Inflammatory macrophage treated with lipopolysaccharide for 4 hours (primary cell): ENCODE measurements at places on chromosomes 6 and 20.

GRCh38 chr6:27565839-27566779, 93.2 kb upstream of the ZNF184 start:
- no peak for DNase-seq

- no peak for DNase-seq
Measured at GRCh38 chr20:982754-983153, 19.4 kb downstream of the RSPO4 start.

DNA sequence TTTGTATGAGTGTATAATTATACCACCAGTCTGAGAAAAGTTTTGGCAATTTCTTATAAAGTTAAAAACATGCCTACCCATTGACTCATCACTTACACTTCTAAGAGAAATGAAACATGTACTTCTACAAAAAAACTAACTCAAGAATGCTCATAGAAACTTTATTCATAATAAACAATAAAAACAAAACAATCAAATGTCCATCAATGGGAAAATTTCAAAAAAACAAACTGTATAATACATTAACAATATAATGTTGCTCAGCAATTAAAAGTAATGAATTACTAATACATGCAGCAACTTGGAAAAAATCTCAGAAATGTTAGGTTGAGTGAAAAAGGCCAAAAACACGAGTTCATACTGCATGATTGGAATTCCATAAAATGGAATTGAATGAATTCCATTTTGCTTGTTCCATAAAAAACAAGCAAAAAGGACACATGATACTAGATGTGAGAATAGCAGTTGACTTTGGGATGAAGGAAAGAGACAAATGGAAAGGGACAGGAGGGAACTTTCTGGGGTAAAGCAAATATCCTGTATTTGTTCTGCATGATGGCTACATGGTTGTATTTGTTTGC, 726.6 kb downstream of the RFPL4B start:
- DNase-seq = no peak

DNA sequence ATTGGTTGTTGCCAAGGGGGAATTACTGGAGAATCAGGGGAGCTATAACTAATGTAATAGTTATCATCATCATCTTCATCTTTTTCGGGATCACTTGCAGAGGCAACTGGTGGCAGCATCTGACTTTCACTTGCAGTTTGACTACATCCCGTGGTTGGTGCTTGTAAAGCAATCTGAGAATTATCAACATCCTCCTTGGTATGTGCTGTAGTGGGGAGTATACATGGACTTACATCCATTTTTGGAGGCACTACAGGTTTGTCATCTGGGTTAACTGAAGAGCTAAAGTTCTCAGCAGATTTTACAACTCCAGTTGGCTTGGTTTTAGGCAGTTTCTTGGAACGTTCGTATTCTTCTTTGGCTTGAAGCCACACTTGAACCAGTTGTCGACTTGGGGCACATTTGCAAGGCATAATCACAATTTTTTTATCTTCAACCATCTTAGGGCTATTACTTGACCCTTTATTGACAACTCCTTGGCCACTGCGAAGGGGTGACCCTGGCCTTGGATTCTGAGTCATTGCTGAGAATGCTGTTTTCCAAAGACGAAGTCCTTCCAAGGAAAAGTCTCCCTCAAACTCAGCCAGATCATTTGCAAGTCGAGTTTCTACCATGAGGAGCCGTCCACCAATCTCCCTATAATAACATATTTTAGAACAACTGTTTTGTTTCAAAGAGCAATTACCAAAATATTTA, 115.5 kb downstream of the REV3L start:
- DNase-seq = no peak

GRCh38 chr20:51385646-51386530, 156.6 kb downstream of the NFATC2 start:
- peak; percentile 18 for DNase-seq

DNA sequence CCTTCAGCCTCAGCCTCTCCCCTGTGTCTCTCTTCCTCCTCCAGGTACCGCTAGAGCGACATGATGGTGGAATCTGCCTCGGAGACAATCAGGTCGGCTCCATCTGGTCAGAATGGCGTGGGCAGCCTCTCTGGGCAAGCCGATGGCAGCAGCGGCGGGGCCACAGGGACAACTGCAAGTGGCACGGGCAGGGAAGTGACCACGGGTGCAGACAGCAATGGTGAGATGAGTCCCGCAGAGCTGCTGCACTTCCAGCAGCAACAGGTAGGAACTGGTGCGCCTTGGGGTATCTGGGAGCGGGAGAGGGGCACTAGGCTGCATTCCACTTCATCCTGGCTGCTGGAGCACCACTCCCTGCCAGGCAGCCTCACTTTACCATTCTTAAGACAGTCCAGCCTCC, 19.5 kb downstream of the FOXP4 start:
- no peak for DNase-seq

GRCh38 chr20:32577657-32578056, 7.5 kb downstream of the NOL4L start:
- no peak for DNase-seq

DNA sequence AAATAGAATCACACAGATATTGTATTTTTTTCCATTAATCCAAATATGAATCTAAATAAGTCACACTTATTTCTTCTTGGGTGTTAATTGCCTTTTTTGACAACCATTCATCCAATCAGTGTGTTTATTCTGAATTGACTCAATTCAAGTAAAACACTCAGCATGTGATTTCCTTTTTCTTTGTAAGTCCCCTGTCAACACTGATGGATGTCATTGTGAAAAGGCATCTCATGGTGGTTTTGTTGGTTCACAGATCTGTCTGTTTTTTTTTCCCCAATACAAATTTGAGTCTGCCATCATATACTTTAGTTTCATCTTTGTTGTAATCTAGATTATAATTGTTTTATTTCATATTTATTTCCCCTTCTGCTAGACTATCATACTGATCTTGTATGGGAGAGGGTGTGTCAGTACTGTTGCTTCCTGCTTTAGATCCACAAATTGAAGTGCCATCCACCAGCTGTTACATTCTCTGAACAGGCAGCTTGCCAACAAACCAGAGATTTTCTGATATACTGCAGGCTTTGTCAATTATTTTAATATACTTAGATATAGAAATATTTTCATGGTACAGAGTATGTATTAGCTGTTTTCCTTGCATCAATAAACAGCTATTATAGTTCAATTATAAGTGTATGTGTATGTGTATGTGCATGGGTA, 64.2 kb upstream of the FLRT3 start:
- DNase-seq = no peak

DNA sequence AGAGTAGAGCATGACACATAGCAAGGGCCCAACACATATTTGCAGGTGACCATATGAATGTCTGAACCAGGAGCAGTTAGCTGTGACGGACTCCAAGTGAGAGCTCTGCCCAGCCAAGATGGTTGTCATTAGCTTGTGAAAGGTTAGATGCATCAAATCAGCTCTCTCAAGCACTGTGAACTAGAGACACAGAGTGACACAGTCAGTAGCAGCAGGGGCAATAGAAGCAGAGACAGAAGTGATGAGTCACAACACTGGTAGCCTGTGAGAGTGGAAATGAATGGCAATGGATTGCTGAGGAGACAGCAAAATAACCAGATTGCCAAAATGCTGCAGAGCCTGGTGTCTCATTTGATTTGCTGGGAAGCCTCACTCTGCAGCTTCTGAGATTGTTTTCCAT, 558.9 kb downstream of the PKHD1 start:
- no peak for DNase-seq
